ENCODE measurements at places on chromosomes 4 and X.
A peak's percentile ranks its signal among the peaks of the same experiment; 100 is the strongest.

DNA sequence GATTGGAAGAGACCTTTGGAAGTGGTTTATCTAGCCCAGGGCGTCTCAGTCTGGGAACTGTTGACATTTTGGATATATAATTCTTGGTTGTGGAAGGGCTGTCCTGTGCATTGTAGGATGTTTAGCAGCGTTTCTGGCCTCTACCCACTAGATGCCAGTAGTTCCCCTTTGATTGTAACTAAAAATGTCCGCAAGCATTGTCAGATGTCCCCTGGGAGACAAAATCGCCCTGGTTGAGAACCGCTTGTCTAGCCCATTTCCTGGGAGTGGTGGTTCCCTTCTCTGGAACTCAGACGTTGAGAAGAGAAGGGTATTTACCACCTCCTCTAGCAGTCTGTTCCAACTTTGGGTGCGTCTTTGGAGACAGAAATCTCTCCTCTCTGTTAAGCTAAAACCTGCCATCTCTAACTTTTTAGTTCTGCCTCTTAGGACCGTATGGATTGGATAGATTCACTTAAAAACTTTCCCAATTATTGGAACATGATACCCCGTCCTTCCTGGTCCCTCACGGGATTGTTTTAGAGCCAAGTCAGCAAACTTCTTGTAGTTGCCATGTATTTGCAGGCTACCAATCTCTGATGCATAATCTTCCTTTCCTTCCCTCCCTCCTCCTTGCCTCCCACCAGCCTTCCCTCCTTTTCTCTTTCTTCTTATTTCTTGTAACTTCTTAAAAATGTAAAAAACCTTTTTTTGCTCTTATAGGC is 13.9 kb downstream of the TMEM165 start:
- peak; percentile 57 for DNase-seq

GRCh38 chr4:153084224-153084979 is 119.8 kb upstream of the TRIM2 start:
- DNase-seq = no peak

DNA sequence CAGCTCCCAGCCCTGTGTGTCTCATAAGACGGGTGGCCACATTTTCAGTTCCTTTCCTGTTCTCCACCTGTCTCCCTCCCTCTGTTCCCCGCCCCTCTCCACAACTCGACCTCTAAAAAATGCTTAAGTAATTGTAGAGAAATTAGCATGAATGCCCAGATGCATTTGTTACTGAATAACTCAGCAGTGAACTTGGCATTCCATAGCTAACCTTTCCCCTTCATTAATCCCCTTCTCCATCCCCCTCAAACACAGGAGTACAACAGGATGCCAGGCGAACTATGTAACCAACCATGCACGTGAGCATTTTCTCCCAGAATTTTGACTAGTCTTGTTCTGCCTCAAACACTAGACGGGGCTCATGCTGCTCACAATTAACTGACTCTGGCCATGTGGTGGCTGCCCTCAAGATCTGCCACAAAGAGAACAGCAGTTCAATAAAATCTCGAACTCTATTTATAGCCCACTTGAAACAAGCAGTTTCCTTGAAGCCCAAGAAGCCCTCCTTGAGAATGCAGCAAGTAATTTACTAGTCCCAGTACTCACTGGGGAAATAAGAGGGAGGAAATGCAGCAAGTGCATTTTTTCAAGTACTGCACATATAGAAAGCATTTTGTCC is 351.2 kb downstream of the ARHGAP24 start:
- peak; percentile 45 for DNase-seq

DNA sequence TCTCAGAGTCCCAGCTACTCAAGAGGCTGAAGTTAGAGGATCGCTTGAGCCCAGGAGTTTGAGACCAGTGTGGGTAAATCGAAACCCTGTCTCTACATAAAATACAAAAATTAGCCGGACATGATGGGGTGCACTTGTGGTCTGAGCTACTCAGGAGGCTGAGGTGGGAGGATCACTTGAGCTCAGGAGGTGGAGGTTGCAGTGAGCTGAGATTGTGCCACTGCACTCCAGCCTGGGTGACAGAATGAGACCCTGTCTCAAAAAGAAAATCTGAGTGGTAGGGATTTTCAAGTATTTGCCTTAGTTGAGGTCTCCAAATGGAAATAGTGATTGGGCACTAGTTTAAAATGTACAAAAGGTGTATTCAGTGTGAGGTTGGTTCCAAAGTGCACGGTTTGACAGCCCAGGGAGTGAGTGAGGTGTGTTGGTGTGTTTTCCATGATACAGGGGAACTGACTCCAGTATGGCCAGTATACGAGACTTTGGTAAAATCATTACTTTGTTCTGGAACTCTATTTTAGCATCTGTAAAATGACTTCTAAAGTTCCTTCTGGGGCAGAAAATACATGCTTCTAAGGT is 13.8 kb downstream of the ADD1 start:
- DNase-seq = no peak

- peak; percentile 95 for DNase-seq
Measured at GRCh38 chr4:85402371-85402770, 72.6 kb upstream of the ARHGAP24 start.

GRCh38 chrX:24799078-24799477 is 105.4 kb downstream of the POLA1 start:
- DNase-seq = no peak

GRCh38 chr4:176631611-176632010 is 161.1 kb downstream of the VEGFC start:
- DNase-seq = peak; percentile 37

GRCh38 chr4:67459164-67459563 is 86.1 kb downstream of the CENPC start:
- DNase-seq = no peak

DNA sequence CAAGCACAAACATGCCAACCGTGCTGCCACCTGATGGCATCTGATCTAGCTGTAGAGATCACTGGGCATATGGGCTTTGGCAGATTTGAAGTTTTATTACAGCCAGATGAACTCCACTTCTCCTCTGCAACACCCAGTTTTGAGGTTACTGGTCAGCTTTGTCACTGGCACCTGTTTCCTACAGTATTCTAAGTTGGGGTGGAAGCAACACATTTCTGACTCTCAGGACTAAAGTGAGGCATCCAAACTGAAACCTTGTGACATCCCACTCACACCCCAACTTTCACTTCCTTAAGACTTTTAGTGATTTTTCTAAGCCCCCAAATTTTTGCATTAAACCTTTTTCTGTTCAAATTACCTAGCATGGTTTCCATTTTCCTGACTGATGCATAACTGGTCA is 115.1 kb upstream of the PCDH18 start:
- DNase-seq = no peak

- no peak for DNase-seq
Measured at GRCh38 chrX:38965888-38966287, 164.6 kb downstream of the MID1IP1 start.

DNA sequence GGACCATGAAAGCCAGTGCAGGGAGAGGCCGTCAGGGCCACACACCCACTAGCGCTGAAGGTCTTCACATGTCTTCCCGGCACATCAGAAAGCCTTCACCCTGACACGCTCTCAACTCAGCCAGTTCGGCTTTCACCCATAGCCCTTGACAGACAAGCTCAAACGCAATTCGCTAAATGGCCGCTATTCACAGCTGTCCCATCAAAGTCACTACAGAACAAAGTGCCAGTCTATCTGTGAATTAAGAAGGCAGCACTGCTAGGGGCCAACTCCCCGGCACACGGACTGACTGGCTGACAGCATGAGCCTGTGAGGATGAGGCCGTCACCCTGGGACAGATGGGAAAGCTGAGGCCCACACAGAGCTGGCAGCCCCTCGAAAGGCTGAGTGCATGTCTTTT is 45.7 kb downstream of the ACOX3 start:
- DNase-seq = no peak

DNA sequence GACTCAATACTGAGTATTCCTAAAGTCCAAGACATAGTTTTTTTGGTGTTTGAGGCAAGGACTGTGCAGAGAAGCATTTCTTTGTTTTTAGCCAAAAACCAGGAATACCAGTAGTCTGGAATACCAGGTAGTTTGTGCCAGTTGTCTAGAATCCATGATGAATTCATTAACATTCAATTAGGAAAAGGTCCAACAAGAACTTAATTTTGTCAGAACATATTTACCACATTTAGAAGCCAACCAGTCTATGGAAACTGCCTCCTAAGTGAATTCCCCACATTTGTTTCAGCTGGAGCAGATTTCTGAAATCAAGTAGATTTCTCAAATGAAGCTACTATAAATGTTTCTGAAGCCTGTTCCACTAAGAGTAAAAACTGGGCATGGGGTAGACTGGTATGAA is 1584.8 kb upstream of the ADGRL3 start:
- no peak for DNase-seq

- DNase-seq = peak; percentile 24
Measured at GRCh38 chr4:2186133-2186864, 55.6 kb downstream of the HAUS3 start.

DNA sequence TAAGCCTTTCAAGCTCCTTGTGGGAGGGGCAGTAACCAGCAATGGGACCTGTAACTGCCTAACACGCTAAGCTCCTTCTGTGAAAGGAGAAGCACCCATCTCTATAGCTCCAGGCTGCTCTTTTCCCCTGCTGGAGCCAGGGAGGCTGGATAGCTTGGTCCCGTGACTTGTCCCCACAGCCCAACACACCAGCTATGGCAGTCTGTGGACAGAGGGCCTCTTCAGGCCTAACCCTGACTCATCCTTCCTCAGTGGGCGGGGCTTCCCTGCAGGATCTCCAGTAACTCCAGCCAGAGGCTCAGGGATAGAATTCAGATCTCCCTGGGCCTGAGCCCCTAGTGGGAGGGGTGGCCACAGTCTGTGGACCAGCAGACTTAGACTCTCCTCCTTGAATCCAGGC is 1290.1 kb downstream of the PCDH7 start:
- DNase-seq = no peak

DNA sequence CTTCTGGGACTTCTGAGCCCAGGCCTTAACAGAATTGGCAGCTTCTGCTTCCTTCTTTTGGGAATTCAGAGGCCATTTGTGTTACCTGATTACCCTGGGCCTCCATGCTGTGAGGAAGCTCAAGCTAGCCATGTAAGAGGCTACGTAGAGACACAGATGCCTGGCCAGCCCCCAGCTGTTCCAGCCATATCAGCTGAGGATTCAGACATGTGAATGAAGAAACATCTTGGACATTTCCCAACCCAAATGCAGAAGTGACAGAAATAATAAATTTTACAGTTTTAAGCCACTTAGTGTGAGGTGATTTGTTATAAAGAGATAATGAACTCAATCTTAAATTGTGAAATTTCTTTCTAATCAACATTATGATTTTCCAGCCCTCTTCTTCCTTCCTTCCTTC is 18.7 kb upstream of the ZNF827 start:
- no peak for DNase-seq

- peak; percentile 13 for DNase-seq
Measured at GRCh38 chr4:109077505-109077904, 225.0 kb downstream of the COL25A1 start.

DNA sequence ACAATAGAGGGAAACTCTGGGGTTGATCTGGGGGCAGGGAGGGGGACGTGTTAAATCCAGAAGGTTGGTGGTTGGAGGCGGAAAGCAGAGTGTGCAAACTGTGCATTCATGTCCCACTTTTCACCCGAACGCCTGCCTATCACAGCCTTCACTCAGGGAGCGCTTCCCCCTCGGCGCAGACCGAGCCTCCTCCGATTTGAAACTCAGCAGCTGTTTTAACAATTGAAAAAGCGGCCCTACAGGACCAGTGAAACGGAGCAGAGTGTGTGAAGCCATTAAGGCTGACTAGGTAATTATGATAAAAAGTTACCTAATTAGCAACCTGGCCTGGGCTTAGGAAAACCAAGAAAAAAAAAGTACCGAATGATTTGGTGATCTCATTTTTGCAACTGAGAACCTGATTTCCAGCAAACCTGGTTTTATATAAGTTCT is 685 bp upstream of the NDNF start:
- DNase-seq = no peak

DNA sequence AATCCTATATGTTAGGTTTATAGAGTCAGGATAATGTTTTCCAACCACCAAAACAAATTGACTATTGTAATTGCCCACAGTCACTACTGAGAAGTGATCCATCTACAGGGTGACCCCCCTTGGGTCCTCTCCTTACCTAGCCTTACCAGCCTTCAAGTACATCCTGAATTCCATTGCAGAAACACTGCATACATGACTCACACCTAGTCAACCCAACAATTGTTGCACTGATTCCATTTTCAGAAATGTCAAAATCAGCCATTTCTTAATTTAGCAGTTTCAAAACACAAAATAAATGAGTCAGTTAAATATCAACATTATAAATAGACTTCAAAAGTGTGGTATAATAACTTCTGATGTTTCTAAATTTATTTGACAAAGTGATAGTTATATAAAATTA is 106.3 kb upstream of the TNIP3 start:
- peak; percentile 26 for DNase-seq

DNA sequence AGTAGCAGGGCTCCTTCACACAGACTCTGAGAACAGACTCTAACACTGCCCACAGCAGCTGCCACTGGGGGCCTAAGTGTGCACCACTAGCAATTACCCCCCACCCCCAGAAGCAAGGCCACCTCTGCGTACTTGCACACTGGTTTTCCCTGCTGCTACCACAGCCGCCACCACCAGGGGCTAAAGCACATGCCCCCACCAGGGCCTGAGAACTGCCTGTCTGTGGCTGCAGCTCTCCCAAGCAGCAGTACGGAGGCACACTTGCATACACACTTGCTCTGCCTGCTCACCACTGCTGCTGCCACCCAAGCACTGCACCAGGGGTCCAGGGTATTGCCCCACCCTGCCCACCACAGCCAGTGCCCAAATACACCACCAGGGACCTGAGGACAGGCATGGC is 59.6 kb downstream of the SCML2 start:
- no peak for DNase-seq

GRCh38 chr4:8203817-8204216 is 4.7 kb downstream of the SH3TC1 start:
- DNase-seq = no peak

DNA sequence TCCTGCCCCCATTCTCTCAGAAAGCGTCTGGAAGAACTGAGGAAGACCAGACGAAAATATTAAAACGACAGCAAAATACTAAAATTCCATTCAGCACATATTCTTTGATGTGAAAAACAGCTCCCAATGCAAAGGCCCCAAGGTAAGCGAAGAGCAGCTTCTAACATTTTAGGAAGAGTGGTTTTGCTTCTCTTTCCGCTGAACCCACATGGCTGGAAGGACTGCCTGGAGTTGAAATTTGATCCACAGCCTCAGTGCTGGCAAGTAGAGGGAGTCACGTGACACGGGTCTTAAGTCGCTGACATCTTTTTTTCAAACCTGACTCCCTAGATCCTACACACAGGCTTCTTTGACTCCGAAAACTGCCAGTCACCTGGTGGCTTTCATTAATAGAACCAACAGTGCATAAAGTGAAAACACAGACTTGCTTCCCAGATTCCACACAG is at the start of gene FAM13A:
TSS of gene FAM13A (minus strand) at position 233 of the 446 bp plus-strand sequence. CDS start at position 12, 221 bp downstream.
- peak; percentile 98 for DNase-seq

- DNase-seq = peak; percentile 79
Measured at GRCh38 chrX:13153796-13154195, 109.4 kb upstream of the FAM9C start.

GRCh38 chrX:41236629-41237028 is 97.3 kb upstream of the DDX3X start:
- no peak for DNase-seq

GRCh38 chrX:139554376-139554775 is 23.8 kb downstream of the F9 start:
- DNase-seq = no peak

GRCh38 chrX:2513121-2513664 is 12.4 kb upstream of the DHRSX start:
- no peak for DNase-seq

All from fibroblast of mammary gland (primary cell).